ENCODE measurements at places on chromosomes 13 and 19.

DNA sequence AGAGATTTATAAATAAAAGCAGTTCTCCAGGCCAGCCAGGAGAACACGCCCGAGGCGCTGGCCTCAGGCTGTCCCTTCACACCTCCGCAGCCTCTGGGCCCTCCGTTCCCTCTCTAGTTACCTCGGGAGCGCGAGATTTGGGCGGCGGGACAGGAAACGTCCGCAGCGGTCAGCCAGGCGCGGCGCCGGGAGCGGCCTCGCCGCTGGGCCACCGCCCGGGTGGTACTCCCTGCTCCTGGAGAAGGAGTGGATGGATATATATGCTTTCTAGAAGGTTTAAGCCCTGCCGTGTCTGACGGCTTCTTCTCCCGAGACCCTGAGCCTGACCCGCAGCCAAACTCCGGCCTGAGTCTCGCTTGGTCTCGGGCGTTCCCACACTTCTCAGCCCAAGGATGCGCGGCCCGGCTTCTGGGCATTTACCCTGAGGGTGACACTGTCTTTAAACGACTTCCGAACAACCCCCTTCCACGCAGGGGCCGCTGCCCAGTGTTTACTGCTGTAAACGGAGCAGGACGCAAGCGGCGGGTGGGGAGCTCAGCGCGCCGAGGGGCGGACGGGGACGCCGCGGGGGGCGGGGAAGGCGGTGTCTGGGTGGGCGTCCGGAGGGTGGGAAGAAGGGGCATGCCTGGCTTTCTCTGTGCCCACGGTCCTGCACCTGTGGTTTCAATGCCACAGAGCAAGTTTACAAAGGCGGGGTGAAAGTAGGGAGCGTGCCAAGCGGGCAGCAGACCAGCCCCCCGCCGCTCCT, 2.0 kb upstream of the ZIC2 start:
- no peak for DNase-seq

- DNase-seq = no peak
These were observed 442 bp downstream of the RAB8A start for GRCh38 chr19:16111909-16112752.

GRCh38 chr13:49417161-49417560, 26.7 kb downstream of the CAB39L start:
- DNase-seq = no peak

DNA sequence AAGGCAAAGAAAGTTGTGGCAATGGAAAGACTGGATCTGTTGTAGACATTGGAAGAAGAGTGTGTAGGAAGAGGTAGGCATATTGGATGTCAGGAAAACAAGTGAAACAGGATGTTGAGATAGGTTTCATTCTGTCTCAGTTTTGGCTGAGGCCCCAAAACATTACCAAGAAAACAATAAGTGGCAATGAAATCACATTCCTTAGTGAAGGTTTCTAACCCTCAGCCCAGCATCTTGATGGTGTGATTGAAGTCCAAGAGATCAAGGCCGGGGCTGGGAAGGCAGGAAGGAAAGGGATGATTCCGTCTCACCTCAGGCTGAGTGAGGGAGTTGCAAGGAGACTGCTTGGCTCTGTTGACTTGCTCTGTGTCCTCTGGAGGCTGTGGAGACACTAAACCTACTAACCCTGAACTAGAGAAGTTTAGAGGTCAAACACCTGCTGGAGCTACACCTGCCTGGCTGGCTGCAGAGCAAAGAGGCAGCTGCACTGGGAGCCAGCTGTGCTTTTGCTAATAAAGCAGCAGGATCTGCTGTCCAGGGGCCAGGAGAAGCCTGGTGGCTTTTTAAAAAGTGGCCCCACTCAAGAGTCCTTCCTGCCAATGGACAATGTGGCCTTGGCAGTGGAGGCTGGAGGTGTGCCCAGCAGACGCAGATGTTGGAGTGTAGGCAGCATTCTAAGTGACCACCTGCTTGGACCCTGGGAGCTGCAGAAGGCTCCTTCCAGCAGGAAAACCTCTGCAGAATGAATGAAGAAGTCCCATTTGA, 53.6 kb downstream of the DGKH start:
- no peak for DNase-seq

GRCh38 chr19:28504139-28504538, 708.8 kb downstream of the UQCRFS1 start:
- DNase-seq = no peak

Measured in type B pancreatic cell (in vitro differentiated cells).